Karpas-422 (cell line): ENCODE measurements at places on chromosomes 3 and 15. TPM values are rescaled to one million over a fixed set of nuclear protein-coding genes. Genes with fewer than 3 reads are reported as not detected.

- DNase-seq = no peak
- peak overlapping the region; percentile 65 for H3K27ac ChIP-seq
- H3K4me1 ChIP-seq = peaks cover 58% of the 10 kb centered on the region
- H3K36me3 ChIP-seq = peaks cover 16% of the 10 kb centered on the region
- no peak overlapping the region for H3K4me3 ChIP-seq
- H3K27me3 ChIP-seq = no peaks in the 10 kb centered on the region
Measured at GRCh38 chr15:72050700-72051099, 67.2 kb downstream of the MYO9A start.

GRCh38 chr3:67296039-67296892 lies 298.2 kb downstream of the KBTBD8 start:
- peaks cover 6% of the 10 kb centered on the region for H3K4me1 ChIP-seq
- no peak for DNase-seq
- no peak overlapping the region for H3K27ac ChIP-seq

GRCh38 chr3:122395582-122395981 lies 11.6 kb downstream of the FAM162A start:
- peaks cover 36% of the 10 kb centered on the region for H3K36me3 ChIP-seq
- no peak for DNase-seq
- H3K27me3 ChIP-seq = no peaks in the 10 kb centered on the region

DNA sequence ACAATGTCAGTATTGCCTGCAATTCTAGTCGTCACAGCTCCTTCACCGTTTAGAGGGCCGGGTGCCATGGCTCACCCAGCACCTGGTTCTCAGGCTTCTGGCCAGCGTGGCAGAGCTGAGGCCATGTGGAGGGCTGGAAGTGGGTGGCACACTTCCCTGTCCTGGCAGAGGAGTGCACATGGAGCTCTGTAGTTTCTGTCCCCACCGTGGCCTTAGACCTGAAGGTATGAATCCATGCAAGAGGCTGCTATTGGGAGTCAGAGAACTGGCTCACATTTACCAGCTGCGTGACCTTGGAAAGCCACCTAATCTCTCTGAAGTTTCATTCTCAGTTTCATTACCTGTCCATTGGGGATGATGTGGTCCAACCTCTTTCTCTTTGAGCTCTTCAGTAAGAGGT lies 22.2 kb downstream of the EPHB1 start:
- peaks cover 11% of the 10 kb centered on the region for H3K4me1 ChIP-seq
- H3K27me3 ChIP-seq = no peaks in the 10 kb centered on the region
- H3K27ac ChIP-seq = no peak overlapping the region
- H3K4me3 ChIP-seq = no peak overlapping the region

DNA sequence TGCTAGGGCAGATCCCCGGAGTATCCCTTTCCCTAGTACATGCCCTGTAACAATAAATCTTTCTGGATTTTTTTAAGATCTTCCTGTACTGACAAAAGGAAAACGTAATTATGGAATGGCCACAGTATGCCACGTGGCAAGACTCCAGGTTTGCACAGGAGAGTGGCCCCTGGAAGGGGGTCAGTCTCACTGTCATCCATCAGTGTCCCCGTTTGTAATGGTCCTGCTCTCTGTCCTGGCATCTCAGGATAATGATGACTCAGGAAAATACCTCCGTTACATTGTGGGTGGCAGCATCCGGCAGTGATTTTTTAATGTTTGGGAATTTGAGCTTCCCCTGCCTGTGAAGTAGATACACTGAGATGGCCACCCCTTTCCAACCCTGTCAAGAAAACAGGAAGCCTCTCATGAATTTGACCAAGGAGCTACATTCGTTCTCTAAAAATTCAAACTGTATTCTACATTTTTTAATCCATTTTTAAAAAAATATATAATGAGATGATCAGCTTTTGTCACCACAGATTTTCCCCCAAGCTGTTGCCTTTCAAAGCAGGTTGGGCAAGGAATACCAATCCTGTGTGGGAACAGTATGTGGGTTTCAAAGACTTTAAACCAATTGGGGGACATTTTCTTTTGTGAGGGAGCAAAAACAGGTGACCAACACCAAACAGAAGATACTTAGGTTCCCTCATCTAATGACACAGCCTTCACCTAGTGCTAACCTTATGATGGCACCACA lies 110.4 kb downstream of the C3orf70 start:
- H3K36me3 ChIP-seq = no peaks in the 10 kb centered on the region
- peaks cover 9% of the 10 kb centered on the region for H3K4me1 ChIP-seq
- no peak overlapping the region for H3K27ac ChIP-seq
- H3K27me3 ChIP-seq = no peaks in the 10 kb centered on the region
- no peak for DNase-seq

TKT gene
- 377 and 455 TPM in 2 replicates for total RNA-seq

GHRL gene
- 1.1 TPM in 1 of 2 replicates, not detected in the other for total RNA-seq

DZIP1L gene
- total RNA-seq = not detected in 2 replicates

CASR gene
- not detected in 2 replicates for total RNA-seq
